ENCODE measurements at places on chromosomes 6 and 20.
A peak's percentile ranks its signal among the peaks of the same experiment; 100 is the strongest.

GRCh38 chr20:21324126-21324525 lies 21.0 kb downstream of the XRN2 start:
- DNase-seq: no peak

DNA sequence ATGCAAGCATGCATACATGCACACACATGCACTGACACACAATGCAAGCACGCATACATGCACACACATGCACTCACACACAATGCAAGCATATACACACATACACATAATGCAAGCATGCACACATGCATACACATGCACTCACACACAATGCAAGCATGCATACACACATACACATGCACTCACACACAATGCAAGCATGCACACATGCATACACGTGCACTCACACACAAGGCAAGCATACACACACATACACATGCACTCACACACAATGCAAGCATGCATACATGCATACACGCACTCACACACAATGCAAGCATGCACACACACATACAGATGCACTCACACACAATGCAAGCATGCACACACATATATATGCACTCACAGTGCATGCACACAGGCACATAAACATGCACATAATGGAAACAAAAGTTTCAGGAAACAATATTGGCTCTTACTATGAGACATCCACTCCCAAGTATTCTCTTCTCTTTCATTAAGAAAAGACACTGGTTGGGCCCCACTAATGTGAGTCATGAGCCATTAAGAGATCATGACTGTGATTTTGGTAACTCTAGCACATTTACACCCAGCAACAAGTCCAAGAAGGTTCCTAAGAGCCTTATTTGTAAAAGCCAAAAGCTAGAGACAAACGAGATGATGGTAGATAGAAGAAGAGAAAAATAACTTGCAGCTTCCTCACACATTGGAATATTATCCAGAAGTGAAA lies 22.2 kb downstream of the APCDD1L start:
- DNase-seq: no peak

DNA sequence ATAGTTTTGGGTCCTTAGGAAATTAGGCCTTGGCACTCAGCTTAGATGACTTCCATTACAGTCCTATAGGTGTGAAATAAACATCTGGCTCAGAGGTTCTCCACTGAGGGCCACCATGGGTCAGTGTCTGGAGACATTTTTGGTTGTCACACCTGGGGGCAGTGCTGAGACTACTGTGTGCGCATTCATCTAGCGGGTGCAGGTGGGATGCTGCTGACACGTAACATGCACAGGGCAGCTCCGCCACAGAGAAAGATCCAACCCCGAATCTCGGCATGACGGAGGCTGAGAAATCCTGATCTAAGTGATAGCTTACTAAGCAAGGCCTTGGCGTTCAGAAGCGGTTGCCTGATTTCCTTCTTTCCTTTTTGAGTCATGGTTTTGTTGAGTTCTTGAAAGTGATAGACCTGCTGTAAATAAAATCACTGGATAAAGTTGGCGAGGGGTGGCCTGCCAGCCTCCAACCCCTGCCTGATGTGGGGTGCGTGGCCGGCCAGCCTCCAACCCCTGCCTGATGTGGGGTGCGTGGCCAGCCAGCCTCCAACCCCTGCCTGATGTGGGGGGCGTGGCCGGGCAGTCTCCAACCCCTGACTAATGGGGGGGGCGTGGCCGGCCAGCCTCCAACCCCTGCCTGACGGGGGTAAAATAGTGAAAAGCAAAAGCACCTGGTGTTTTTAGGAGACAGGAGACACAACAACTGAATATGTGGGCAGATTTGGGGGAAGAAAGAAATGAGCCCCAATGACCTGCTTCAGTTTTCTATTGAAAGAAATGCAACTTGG lies 158.1 kb downstream of the CDH26 start:
- no peak for DNase-seq

GRCh38 chr6:26032340-26033084 lies 54.7 kb upstream of the HFE start:
- no peak for DNase-seq

GRCh38 chr6:168050225-168050880 lies 28.7 kb downstream of the FRMD1 start:
- no peak for DNase-seq

GRCh38 chr6:30441171-30441570 lies 48.1 kb upstream of the HLA-E start:
- DNase-seq: no peak

- DNase-seq: no peak
Measured at GRCh38 chr6:113763311-113763766, 93.8 kb upstream of the MARCKS start.

GRCh38 chr6:163226181-163226835 lies 188.2 kb upstream of the QKI start:
- DNase-seq: no peak

- DNase-seq: no peak
Measured at GRCh38 chr6:105111105-105111504, 68.7 kb downstream of the POPDC3 start.

DNA sequence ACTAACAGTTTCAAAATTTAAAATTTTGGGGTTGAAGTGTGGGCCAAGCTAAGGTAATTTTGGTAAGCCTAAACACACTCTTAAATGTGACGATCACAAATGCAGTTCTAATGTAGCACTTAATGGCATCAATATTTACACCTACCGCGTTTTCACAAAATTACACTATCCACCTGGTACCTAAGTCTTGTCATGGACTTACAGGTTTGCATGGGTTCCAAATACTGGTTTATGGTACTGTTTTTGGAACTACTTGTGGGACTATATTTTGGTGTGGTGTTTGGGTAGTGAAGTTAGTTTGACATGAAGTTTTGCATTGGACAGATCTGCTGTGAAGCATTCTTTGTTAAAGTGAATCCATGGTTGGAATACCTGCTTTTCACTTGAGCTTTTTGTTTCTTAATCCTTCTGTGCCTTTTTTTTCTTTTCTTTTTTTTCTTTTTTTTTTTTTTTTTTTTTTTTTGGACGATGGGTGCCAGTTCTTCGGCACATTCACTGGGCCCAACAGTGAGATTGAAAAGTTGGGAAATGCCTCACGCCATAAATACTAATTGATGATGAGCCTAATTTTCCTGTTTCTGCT lies 6.5 kb downstream of the SRSF3 start:
- no peak for DNase-seq

DNA sequence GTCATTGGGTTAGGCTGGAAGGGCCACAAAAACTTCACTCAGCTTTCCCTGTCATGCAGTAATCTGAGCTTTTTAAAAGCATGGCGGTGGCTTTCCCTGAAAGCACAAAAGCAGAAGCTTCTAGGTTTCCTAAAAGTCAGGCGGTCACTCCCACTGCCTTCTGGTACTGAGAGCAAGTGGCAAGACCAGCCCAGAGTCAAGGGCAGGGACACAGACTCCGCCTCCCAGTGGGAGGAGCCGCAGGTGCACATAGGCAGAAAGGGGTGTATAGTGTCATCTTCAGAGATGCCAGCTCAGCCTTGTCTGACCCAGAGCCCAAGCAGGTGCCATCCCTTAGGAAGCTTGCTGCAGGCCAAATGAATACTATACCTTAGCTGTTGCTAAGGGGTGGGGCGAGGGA lies 18.0 kb upstream of the PACSIN1 start:
- no peak for DNase-seq

DNA sequence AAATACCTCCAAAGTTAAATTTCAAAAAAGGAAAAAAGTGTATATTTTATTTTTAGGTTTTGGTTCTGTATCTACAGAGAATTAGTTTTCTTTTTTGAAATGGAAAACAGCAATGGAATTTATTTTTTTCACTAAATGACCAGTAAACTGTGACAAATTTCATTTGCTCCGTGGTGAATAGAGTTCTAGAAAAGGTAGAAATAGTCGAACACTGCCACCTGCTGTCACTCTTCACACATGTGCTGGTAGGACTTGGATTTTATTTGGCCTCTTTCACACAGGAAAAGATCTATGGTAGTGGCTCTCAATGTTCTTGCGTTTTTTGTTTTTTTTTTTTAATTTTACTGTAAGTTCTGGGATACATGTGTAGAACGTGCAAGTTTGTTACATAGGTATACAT lies 312.5 kb downstream of the EYA4 start:
- no peak for DNase-seq

- no peak for DNase-seq
Measured at GRCh38 chr20:12057778-12058177, 140.1 kb downstream of the BTBD3 start.

- DNase-seq: no peak
Measured at GRCh38 chr20:23533161-23533560, 35.1 kb downstream of the CST9L start.

GRCh38 chr20:20344476-20344875 lies 23.4 kb upstream of the INSM1 start:
- no peak for DNase-seq

DNA sequence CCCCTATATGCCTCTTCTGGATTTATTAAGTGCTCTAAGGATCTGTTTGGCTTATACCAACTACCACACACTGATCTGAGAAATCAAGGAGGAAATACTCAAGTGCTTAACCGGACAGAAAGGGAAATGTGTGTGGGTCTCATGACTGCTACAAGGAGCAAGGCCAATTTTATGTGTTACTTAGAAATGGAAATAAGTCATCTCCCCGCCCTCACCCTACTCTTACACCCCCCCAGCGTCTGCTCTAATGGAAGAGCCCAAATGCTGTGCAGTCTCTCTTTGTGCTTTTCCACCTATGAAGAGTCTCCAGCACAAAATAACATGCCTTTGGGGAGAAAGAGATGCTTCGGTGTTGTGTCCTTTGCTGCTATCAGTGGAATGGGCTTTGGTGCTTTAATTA lies 428.8 kb upstream of the ARID1B start:
- DNase-seq: no peak

DNA sequence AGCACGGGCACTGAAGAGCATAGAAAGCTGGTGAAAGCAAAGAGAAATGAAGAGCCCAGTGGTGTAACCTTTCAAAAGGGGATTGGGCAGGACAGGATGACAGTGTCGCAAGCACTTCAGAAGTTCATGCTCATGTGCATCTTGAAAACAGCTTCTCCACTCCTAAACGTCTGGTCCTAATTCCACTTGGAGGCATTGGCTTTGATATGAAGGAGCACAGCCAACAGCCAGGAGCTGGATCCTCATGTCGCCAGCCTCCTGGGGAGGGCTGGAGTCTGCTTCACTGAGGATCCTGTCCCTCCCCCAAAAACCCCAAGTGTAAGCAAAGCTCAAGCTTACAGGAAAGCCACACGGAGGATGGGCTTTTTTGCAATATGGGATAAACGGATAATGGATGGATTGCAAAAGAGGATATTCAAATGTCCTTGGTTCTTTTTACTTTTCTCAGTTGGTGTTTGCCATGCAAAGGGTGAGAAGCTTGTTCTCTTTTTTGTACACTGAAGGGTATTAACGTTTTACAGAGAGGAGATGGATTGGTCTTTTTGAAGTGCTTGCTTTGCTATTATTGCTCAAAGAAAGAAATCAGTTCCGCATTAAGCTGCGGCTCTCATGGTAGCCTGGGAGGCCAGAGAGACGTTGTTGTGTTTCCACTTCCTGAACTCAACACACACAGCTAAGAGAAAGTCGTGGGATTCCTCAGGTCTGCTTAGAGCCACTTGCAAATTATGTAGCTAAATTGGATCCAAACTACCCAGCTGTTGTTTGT lies 92.2 kb downstream of the SIM1 start:
- no peak for DNase-seq

GRCh38 chr6:52395969-52396368 lies 24.2 kb upstream of the EFHC1 start:
- DNase-seq: no peak

- no peak for DNase-seq
Measured at GRCh38 chr20:8344106-8344505, 212.0 kb downstream of the PLCB1 start.

- no peak for DNase-seq
Measured at GRCh38 chr6:39088331-39088730, 26.7 kb downstream of the SAYSD1 start.

- DNase-seq: peak; percentile 61
Measured at GRCh38 chr6:170245475-170245992, 45.3 kb downstream of the DLL1 start.

DNA sequence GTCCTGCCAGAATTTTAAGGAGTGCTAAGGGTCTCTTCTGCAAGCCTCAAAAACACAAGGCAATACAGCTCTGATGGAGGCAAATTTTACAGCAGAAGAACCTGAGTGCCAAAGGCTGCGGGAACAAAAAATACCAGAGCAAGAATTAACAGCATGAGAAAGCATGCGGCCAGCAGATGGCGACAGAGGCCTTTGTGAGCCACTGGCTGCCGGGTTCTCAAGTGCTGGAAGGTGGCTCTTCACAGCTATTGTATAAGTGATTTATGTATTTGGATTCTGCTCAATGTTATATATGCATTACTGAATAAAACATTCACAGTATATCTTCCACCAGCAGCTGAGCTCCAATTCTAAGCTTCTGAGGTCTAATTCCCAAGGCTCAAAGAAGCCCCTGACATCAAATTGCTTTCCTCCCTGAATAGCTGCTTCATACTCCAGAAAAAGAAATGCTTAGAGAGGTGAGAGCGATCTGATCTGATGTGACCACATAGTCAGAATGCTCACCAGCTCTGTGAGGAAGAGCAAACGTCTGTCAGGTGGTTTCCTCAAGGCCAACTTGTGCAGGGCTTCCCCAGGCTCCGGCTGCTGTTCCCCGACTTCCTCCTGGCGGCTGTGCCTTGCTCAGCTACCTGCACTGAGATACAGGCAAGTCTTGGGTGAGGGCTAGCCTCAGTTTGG lies 58.6 kb downstream of the PPP1R3G start:
- peak; percentile 93 for DNase-seq

- no peak for DNase-seq
Measured at GRCh38 chr6:109373762-109374161, 8.5 kb downstream of the CD164 start.

DNA sequence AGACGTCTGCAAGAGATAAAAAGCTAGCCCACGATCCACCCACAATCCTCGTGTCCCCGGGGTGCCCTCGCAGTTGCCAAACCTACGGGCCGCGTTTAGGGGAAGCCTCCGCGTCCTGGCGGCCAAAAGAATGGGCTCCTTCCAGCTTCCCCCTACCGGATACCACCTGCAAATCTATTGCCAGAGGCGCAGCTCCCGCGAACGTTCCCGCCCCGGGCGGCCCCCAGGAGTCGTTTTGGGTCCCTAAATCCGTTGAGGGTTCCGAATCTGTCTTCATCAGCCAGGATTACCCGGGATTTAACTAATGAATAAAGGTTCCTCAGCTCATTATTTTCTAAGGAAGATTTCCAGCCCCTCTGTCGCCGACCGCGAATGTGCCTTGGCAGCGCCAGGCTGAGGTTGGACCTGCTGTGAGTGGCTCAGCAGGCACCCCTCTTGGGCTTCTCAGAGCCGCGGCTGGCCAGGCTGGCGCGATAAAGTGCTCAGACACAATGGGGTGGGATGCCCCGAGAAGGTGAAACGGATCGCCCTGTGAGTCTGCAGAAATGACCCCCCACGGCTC lies 2.8 kb upstream of the VSX1 start:
- DNase-seq: no peak

DNA sequence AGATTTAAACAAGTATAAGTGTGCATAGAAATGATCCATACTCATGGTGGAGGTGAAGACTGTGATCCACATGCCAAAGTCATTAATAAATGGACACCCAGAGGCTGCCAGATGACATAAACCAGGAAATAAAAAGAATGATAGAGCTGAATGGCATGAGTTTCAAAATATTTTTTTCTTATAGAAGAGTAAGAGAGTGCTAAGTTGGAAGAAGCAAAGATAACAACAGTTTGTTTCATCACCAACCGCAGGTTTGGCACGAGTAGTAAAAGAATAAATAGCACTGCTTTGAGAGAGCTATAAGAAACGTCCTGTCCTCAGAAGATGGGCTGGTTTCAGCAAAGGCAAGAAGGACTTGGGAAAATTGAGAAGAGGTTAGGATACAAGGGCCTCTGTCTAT lies 246.9 kb downstream of the UBE3D start:
- DNase-seq: no peak

GRCh38 chr6:88761237-88762031 lies 202.0 kb downstream of the RNGTT start:
- DNase-seq: no peak
